ENCODE measurements at places on chromosomes 13 and 19. TPM values are rescaled to one million over a fixed set of nuclear protein-coding genes. Genes with fewer than 3 reads are reported as not detected.

Gene TMEM272
- total RNA-seq = 0.16 TPM

Gene PIN1
- total RNA-seq = 97.7 TPM

Gene LAIR1
- 43.2 TPM for total RNA-seq

Gene C1QTNF9B
- not detected for total RNA-seq

Gene LGALS4
- 1.6 TPM for total RNA-seq

Gene CNN1
- 19.1 TPM for total RNA-seq

Gene TRIM13
- 11.0 TPM for total RNA-seq
